ENCODE measurements at places on chromosomes 5 and 9.
A peak's percentile ranks its signal among the peaks of the same experiment; 100 is the strongest.

DNA sequence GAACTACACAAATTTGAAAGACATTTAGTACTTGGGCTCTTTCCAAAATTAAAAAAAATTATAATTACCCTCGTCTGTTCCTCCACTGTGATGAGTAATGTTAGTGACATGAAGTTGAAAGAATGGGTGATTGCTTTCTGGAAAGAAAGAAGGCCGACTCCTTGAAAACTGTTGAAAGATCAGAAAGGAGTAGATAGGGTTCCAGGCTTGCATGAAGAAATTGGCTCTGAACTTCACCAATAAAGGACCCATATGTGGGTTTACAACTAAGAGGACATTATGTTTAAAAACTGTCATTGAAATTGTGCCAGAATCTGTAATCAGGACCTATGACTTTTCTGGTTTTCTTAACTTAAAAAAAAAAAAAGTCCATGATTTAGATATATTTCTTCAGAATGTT, 20.7 kb upstream of the MOCS2 start:
- DNase-seq, result no peak

GRCh38 chr5:75640395-75640794, 29.1 kb downstream of the ANKDD1B start:
- no peak for DNase-seq

DNA sequence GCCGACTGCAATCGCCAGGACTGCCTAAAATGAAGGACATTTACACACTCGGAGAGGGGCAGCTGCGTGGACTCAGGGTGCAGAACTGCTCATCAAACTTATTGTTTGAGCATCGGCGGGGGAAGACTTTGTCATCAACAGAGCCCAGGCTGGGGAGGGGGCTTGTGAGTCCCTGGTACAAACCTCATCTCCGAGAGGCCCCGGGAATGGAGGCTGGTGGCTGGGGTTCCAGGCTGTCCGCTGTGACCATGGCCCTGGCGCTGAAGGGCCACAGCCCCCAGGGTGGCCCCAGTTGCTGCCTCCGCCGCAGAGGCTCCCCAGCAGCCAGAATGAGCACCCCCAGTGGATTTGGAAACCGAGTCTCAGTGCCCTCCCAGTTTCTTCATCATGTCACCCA, 46.1 kb upstream of the RNU6ATAC start:
- no peak for DNase-seq

DNA sequence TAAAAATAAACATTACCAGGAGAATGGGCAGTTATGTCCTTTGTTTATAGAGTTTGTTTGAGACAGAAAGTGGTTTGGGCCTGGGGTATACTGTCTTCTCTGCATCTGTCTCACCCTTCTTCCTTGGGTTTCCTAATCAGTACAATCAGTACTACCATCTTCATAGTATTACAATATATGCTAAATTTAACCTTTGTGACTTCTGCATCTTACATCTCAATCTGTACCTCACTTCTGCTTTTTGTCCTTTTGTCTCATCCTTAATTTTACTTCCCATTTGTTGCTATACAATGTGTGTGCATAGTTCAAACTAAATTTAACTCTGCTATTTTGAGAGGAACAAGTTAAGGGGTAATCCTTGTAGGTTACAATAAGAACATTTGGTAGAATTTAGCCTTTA, 19.6 kb downstream of the FBXO38 start:
- DNase-seq, result no peak

- DNase-seq, result no peak
Observed at GRCh38 chr5:95216136-95216955, 68.5 kb downstream of the MCTP1 start.

DNA sequence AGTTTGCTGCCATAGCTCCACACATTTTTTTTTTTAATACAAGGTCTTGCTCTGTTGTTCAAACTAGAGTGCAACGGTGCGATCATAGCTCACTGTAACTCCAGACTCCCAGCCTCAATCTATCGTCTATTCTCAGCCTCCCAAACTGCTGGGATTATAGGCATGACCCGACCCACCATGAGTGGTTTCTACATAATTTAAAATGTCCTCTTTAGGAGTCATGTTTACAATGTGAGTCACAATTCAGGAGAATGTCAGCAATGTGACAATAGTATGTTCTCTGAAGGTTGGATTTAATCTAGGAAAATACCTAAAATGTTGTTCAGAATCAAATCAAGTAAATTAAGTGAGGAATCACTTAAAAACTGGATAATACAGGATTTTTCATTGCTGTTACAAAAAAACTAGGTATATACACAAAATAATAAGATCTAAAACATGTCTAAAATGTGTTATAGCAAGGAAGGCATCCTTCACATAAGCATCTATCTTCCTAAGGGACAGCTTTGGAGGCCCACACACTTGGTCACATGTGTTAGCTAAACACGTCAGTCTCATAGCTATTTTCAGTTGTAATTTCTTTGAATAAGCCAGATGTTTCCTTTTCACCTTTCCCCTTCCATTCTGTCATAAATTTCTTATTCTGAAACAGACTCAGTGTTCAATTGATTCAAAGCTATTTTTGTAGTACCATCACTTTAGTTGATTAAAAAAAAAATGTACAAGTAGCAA, 30.0 kb upstream of the ELAVL2 start:
- no peak for DNase-seq

DNA sequence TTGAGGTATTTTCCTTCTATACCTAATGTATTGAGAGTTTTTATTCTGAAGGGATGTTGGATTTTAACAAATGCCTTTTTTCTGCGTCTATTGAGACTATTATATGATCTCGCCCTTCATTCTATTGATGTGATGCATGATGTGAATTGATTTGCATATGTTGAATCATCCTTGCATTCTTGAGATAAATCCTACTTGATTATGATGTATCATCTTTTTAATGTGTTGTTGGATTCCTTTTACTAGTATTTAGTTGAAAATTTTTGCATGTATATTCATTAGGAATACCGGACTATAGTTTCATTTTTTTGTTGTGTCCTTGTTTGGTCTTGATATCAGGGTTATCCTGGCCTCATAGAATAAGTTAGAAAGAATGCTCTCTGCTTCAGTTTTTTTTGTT, 169.7 kb downstream of the NPR3 start:
- no peak for DNase-seq

GRCh38 chr5:132739232-132739631, 1.9 kb upstream of the KIF3A start:
- DNase-seq, result no peak

- DNase-seq, result peak; percentile 85
Observed at GRCh38 chr9:128159522-128159783, 612 bp upstream of the BBLN start.

GRCh38 chr9:127344368-127345000, 52.5 kb upstream of the SLC2A8 start:
- DNase-seq, result no peak

- no peak for DNase-seq
Observed at GRCh38 chr9:129343424-129344375, 165.6 kb upstream of the IER5L start.

- DNase-seq, result no peak
Observed at GRCh38 chr9:35367451-35367850, 122.5 kb upstream of the RUSC2 start.

GRCh38 chr9:127931092-127931881, 710 bp upstream of the PIP5KL1 start:
- DNase-seq, result no peak

DNA sequence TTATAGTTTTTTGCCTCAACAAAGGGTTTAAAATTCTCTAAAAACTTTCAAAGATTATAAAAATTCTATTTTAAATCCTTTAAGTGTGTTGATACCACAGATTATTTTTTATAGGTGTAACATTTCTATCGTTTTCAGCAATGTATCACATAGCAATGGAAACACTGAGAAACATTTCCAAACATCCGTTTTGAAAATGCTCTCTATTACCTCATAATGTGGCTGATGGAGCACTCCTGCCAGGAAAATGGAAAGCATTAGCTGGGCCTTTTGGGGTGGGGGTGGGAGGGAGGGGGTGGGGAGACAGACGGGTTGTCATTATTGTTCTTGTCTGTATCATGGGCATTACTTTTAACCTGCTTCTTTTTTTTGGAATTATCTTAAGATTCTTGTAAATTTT, 516.5 kb downstream of the ACTL7B start:
- no peak for DNase-seq

DNA sequence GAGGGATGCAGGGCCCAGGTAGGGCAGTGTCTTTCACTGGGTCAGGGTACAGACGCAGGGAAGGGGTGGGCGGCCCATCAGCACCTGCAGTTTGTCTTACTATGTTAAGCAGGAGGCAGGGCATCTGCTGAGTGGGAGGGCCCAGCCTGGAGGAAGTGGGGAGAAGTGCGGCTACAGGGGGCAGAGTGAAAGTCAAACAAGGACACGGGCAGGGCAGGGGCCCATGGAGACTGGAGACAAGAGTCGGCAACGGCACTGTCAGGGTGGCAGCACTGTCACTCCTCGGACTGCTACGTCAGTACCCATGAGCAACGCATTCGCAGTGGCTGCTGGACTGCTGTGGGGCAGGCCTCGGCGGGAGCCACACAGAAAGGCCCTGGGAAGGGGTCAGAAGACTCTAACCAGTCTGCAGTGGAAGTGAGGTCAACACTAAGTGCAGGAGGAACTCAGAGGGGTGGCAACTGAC, 19.7 kb downstream of the CAMSAP1 start:
- DNase-seq, result peak; percentile 75

GRCh38 chr9:19200229-19200628, 30.3 kb upstream of the DENND4C start:
- no peak for DNase-seq

DNA sequence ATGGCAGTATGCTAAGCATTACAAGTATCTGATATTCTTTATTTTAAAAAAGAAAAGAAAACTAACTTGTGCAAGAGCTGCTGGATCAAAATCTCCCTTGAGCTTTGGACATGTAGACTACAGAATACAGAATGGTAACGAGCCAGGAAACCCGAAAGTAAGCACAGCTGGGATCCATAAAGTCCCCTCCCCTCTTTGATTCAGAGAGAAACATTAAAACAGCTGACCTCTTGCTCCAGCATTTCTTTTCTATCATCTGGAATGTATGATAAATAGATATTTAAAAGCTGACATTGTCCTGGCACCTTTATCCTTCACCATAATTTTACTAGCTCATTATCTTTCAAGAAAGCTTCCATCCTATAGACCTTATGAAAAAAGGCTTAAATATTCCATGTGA, 28.2 kb upstream of the LPAR1 start:
- no peak for DNase-seq

- DNase-seq, result no peak
Observed at GRCh38 chr9:115633104-115633503, 515.1 kb upstream of the TNC start.

- no peak for DNase-seq
Observed at GRCh38 chr9:95250462-95251221, 66.9 kb downstream of the FANCC start.

All from CMK (cell line).